Activated T-cell treated with anti-CD3 and anti-CD28 coated beads for 24 hours (primary cell): ENCODE measurements at places on chromosomes 13 and 19.

DNA sequence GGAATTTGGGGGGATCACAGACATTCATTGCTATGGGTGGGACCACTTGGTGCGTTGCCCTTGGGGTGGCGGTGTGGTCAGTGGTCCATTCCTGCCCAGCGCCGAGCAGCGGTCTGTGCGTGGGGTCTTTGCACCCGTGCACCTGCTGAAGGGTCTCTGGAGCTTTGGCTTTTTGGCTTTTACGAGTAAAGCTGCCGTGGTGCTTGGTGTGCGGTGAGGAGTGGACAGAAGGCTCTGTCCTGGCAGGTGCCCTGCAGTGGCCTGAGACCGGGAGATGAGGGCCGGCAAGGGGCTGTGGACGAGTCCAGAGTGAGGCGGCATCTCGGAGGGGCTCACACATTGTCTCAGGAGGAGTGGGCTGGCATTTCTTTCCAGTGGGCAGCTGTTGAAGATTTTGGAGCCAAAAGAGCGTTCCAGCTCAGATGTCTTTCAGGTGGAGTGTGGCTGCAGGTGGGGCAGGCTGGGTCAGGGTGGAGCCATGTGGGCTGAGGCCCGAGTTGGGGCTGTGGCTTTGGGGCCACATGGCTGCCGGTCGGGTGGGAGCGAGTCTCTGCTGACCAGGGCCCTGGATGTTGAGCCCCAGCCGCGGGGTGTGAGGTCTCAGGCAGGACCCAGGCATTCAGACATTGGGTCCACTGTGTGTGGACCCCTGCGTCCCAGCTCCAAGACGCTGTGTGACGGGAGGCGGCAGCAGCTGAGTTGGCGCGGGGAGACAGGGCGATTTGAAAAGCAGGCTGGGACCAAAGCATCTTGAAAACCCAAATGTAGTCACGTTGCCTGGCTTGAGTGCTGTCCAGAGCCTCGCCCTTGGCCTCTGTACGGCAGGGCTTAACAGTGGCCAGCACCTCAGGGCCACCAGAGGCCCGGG, 11.7 kb downstream of the GNA11 start:
- no peak for DNase-seq

- DNase-seq = peak; percentile 42
Observed at GRCh38 chr19:58059003-58059670, at the start of gene ZNF135. TSS of gene ZNF135 (plus strand) at chr19:58059282. CDS start at chr19:58060003, 721 bp downstream.

DNA sequence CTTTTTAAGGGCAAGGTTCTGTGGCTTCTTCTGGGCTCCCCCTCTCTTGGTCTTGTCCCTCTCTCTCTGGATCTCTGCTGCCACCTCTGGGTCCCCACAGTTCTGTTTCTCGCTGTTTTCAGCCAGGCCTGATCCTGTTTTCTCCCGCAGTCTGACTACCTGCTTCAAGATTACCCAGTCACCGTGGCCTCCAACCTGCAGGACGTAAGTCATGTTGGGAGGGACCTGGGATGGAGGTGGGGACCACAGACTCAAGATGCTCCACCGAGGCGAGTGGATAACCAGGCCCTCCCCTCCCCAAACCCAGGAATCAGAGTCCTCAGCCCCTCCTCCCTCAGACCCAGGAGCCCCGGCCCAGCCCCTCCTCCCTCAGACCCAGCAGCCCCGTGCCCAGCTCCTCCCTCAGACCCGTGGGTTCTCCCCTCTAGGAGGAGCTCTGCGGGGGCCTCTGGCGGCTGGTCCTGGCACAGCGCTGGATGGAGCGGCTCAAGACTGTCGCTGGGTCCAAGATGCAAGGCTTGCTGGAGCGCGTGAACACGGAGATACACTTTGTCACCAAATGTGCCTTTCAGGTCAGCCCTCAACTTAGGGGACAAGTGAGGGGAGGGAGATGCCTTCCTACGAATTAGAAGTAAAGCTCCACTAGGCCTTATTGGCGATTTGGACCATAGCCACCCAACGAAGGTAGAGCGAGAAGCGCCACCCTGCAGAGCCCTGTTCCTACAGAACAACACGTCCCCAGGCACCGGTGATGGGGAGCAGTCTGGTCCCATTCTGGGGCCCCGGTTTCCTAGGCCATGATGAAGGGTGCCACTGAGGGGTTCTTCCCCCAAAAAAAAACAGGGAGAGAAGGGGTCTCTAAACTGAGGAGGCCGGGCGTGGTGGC, 2.2 kb downstream of the FLT3LG start:
- DNase-seq = peak; percentile 70

DNA sequence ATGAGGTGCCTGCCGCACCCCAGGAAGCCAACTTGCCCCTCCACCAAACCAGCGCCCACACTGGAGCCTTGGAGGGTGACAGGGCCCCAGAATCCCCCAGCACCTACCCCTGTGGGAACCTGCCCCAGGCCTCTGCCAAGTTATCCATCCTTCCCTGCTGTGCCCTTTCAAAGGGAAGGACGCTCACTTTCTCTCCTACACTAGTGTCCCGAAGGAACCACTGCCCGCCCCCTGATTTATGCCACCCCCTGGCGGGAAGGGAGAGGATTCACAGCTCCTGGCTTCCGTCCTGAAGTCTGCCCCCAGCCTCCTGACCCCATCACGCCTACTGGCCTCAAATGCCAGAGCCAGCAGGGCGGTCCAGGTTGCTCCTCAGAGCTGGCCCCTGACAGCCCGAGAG, 1.4 kb downstream of the EVI5L start:
- no peak for DNase-seq

DNA sequence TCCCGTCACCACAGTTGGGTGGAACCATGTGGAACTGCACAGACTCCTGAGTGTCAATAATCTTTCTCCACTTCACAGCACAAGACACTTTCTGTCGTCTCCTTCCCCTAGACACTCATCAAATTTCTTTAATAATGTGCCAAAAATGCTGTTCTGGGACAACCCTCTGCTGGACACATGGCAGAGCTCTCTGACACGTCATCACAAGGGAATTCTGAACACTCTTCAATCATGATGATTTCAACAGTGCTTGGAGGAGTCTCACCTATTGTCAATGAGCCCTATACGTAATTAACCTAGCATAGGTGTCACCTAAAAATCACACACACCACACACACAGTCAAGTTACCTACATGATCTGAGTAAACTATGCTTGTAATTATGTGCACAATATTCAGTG, 141.3 kb downstream of the STOML3 start:
- no peak for DNase-seq

DNA sequence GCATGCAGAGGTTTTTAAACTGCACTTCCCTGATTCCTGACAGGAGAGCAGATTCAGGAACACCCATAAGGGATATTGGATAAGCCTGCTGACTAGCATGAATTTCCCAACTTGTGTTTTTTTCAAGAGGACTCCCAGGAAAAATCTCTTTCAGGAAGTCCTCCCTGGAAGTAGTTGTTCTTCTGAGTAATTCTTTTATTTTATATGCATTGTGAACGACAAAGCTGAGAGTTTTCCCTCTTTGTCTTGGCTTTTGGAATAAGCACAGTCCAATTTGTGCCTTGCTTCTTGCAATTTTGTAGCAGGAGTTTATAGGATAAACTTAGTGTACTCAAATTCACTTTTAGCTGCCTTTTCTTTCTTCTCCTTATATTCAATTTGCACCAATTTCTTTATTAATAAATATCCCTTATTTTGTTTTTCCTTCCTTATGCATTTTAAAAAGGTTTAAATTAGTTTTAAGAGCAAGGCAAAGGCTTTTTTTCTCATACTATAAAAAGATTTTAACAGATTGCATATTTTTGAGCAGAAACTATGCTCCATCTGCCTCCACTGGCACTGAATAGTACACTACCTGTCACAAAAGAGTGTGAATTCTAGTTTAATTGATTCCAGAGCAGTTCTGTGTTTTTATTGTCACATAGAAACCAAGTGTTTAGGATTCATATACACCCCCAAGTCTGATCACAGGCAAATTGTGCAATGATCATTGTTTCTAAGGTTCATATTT, 543.3 kb upstream of the SPRY2 start:
- DNase-seq = no peak

DNA sequence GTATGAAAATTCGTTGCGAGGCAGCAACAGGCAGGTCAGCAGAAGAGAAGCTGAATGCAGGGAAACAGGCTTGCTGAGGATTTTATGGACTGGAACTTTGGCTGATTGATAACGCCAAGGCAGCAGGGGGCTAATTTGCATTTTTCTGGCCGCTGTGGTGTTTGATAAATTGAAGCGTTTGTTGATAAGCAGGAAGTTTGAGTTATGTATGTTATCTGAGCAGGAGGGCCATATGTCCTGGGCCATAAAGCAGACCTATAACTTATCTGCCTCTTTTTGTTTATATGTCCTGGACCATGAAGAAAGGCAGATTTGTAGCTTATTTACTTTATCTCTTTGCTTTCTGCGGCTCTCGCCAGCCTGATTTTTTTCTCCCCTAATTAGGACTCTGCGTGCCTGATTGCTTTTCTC, 65.9 kb downstream of the ZNF627 start:
- no peak for DNase-seq

DNA sequence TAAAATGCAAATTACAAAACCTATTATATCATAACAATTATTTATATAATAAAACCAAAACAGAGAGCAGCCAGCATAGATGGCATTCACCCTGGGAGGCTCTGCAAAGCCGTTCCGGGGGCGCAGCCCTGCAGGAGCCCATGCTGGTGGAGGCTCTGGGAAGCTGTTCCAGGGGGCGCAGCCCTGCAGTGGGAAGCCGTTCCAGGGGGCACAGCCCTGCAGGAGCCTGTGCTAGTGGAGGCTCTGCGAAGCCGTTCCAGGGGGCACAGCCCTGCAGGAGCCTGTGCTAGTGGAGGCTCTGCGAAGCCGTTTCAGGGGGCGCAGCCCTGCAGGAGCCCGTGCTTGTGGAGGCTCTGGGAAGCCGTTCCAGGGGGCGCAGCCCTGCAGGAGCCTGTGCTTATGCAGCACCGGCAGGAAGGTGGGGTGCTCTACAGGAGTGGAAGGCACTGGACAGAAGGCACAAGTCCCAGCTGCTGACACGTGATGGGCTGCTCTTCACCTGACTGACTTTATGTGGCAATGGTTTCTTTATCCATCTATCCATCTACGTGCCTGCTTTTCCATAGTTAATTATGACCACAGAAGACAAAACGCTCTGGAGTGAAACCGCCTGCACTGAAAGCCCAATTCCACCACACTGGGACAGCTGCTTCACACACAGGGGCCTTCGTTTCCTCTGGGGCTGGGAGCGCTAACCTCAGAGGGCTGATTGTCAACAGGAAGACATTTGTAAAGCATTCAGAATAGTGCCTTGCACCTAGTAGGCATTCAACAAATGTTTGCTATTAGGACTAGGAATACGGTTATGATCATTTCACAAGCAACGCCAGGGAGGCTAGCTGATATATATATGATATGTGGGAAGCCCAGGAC, 23.7 kb downstream of the PCID2 start:
- no peak for DNase-seq

DNA sequence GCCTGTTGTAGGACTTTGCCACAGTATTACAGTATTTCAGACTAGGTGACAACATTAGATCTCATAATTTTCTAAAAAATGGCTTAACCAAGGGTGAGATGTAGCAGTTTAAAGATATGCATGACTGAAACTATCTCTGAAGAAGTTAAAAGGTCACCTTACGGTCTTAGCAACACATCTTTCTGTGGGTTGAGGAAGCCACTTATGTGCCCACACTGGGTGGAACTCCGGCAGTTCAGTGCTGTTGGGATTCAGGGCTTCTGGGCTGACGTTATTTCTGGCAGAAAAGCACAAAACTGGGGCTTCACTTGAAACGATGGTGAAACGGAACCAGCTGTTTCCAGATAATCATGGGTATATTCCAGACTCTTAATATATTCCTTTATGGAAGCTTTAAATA, 697.3 kb downstream of the PCDH9 start:
- DNase-seq = no peak

DNA sequence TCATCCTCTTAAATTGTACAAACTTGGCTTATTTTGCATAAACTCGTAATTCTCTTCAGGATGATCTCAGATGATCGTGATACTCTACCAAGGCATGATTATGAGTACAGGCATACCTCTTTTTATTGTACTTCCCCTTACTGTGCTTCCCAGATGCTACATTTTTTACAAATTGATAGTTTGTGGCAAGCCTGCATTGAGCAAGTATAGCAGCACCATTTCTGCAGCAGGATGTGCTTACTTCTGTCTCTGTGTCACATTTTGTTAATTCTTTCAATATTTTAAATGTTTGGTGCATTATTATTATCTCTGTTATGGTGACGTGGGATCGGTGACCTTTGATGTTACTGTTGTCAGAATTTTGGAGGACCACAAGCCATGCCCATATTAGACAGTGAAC, 752.3 kb downstream of the PCDH9 start:
- DNase-seq = no peak

GRCh38 chr19:31510635-31511034, 161.4 kb upstream of the TSHZ3 start:
- DNase-seq = no peak

DNA sequence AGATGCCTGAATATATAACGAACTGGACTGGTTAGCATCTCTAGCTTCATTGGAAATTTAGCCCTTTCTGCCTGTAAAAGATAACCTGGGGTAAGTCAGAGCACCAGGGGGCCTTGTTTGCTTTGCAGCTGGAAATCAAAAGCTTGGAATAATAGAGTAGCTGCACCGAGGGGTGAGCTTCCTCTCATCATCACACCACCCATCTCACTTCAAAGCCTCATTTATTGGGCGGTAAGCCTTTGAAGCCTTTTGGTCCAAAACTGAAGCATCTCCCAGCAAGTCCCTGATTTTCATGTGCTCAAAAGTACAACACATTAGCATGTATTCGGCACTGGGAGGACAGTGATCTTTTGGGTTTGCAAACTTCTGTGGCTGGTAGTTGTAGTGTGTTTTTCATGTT, 405.1 kb downstream of the FOXO1 start:
- no peak for DNase-seq

DNA sequence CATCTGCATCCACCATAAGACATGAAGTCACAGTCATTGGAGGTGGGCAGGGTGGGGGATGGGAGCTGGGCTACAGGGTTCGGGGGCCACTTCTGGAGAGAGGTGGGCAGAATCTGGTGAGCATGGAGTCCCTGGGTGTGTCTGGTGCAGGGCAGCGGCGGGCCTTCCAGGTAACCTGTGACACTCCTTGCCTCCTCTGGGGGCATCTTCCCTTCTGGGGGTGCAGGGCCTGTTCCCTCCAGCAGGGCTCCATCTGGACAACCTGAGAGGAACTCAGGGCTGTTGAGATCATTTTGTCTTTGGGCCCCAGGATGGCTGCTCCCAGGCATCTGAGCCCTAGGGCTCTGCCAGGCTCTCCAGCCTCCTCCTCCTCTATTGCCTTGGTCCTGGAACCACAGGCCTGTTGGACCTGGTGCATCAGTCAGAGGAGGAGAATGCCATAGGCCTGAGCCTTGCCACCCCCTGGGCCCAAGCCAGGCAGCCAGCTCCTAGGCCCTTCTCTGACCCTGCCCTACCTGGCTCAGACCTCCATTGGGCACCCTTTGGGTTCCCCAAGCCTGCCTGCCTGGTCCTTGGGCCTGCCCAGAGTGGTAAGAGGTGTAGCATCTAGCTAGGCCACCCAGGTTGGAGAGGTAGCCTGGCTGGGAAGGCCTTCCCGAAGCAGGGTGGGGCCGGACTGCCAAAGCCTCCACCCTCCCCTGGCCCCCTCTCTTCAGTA, 13.4 kb downstream of the LYL1 start:
- DNase-seq = no peak

- DNase-seq = no peak
Observed at GRCh38 chr13:76012091-76012721, 376.1 kb downstream of the LMO7 start.
